ENCODE measurements at places on chromosomes 11 and 22.

GRCh38 chr22:17063411-17064106 is 21.2 kb upstream of the IL17RA start:
- DNase-seq: no peak

- DNase-seq: no peak
These were observed 455.9 kb upstream of the CNTN5 start for GRCh38 chr11:98564881-98565280.

- DNase-seq: peak; percentile 98
These were observed 83.1 kb downstream of the MN1 start for GRCh38 chr22:27718186-27719035.

GRCh38 chr11:45859661-45860140 is 12.4 kb downstream of the CRY2 start:
- DNase-seq: peak; percentile 97

- DNase-seq: no peak
These were observed 91.3 kb downstream of the LRRC32 start for GRCh38 chr11:76579056-76579751.
